ENCODE measurements at places on chromosomes 16 and 17.

DNA sequence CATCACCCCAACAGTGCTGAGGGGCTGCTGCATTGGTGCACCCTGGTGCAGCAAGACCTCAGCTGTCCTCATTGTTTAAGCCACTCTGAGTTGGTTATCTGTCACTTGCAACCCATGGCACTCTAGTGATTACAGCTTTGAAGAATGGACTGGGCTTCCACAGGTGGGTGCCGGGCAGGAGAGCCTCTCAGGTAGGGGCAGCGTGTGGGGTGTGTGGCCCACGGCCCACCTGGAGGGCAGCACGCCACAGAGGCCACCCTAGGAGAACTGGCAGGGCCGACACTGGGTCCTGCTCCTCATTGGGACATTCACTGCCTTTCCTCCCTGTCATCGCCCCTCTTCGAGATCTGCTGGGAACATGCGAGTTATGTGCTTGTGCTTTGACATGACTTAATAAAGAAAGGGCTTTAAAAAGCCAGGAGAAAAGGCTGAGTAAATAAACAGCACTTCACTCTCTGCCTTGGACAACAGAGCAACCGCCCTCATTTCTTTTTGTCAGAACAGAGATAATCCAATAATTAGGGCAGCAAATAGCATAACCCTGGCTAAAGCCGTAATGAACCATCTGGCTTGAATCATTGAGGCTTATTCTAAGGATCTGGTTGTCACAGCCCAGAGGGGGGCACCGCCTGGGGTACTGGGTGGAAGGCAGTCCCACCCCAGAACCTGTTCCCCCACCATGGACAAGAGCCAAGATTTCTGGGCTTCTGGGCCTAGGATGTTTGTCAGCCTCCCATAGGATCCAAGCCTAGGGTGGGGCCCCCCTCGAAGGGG, 3.0 kb downstream of the DOC2B start:
- DNase-seq = no peak

DNA sequence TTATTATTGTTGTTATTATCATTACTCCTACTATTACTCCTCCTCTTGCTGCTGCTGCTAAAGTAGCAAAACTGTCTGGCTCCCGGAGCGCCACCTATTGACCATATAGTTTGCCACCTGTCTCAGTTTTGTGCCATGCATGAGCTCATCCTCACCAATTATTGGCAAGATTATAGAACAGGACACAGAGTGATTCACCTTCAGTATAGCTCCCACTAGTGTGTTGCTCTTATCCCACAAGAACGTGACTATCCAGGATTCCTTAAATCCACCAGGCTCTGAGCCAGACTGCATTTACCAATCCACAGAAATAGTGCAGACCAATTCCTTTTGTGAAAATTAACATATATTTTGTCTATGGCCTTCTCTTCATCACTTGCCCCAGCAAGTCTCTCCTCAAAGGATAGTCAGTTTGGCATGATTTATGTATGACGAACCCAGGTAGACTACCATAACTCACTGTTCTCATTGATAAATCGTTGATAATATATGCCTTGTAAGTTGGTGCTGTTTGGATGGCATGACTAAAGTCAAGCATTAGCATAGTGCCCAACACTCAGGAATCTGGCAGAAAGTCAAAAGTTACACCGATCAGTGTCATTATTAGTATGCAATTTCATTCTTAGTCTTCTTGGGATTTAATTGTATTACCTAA, 405.5 kb upstream of the HSBP1 start:
- DNase-seq = no peak

- DNase-seq = no peak
Observed at GRCh38 chr16:2586241-2586640, 48.4 kb downstream of the PDPK1 start.

DNA sequence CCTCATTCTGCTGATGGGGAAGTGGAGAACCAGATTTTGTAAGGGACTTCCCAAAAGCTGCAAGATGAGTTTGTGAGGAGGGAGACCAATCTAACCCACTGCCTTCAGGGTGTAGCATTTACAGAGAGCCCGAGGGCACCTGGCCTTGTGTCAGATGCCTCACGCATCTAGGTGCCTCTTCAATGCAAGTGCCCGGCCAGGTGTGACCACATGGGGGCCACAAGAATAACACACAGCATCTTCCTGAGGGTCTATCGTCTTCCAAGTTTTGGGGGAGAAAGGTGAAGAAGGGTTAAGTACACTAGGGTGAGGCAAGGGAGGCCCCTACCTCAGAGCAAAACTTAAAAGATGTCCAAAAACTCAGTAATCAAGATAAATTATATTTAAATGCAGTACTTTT, 401.7 kb upstream of the CDH5 start:
- no peak for DNase-seq

DNA sequence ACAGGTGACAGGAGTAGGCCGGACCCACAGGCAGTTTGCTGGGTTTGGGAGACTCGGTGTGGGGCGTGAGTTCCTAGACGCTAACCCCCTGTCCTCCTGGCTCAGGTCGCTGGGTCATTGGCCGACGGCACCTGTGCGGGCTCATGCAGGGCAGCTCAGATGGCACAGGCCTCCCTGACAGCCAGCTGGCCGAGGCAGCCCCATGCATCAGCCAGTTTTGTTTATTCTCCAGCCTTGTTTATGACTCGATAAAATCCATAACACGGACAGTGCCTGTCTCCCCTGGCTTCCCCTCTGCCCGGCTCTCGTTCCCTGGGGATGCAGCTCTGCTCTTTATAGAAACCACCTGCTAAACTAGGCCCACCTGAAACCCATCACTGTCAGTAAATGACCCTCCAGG, 46.0 kb downstream of the SDK2 start:
- no peak for DNase-seq

- DNase-seq = no peak
Observed at GRCh38 chr17:63537991-63538692, 12.1 kb upstream of the DCAF7 start.

- DNase-seq = peak; percentile 81
Observed at GRCh38 chr16:23803591-23804123, 32.1 kb upstream of the PRKCB start.

GRCh38 chr16:70378869-70379493, 32.3 kb downstream of the DDX19A start:
- DNase-seq = no peak

- no peak for DNase-seq
Observed at GRCh38 chr17:82215972-82216300, 3.3 kb upstream of the CCDC57 start.

GRCh38 chr17:39573447-39574298, 34.0 kb downstream of the NEUROD2 start:
- no peak for DNase-seq

DNA sequence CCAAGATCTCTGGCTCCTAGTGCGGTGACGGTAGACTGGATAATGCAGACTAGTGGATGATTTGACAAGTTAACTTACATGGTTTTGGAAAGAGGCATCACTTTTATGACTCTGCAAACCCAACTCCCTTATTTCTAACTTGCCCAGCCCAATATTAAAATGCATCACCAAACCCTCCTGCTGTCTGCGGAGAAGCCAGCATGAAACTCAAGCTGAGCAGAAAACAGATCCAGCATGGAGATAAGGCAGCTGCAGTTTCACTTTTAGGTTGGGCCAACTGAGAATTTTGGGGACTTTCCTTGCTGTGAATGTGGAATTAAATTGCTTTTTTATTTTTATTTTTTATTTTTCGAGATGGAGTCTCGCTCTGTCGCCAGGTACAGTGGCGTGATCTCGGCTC, 27.8 kb downstream of the CDH1 start:
- peak; percentile 43 for DNase-seq

- no peak for DNase-seq
Observed at GRCh38 chr16:64964126-64964540, 157.7 kb downstream of the CDH11 start.

DNA sequence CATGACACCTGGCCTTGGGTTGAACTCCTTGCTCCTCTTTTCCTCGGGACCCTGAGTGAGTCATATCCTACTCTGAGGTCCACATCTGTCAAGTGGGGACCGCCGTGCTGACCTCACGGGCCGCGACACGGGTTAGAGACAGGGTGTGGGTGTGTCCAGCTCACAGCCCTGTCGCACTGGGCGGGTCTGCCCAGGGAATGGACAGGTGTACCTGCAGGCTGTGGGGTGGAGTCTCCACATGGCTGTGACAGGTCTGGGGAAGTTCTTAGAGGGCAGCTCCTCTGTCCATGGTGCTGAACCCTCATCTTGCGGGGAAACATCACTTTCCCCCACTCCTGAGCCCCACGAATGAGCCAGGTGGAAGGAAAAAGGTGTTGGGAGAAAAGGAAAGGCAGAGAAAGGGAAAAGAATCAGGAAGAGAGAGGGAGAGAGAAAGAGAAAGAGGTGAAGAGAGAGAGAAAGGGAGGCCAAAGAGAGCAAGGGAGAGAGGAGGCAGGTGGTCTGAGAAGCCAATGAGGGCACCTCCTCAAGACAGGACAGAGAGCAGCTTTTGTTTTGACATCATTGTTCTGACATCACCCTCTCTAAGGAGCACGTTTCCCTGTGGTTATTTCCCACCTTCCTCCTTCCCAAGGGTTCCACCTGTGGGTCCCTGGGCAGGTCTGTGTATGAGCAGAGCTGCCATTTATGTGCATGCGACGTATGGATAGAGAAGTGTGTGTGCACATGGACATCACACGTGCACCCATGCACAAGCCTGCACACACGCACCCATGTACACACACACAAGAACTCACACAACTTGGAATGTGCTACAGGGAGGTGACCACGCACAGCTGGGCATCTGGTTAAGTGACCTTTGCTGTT, 32.6 kb upstream of the CBFA2T3 start:
- peak; percentile 23 for DNase-seq

- DNase-seq = peak; percentile 12
Observed at GRCh38 chr17:38663125-38663751, 11.5 kb downstream of the EPOP start.

- DNase-seq = no peak
Observed at GRCh38 chr17:33990943-33991706, 264.0 kb upstream of the CCL2 start.

GRCh38 chr16:53756275-53756996, 52.5 kb downstream of the FTO start:
- DNase-seq = no peak

GRCh38 chr16:68995011-68995504, 110.4 kb upstream of the HAS3 start:
- no peak for DNase-seq

- no peak for DNase-seq
Observed at GRCh38 chr16:86823125-86823524, 244.8 kb downstream of the FOXL1 start.

DNA sequence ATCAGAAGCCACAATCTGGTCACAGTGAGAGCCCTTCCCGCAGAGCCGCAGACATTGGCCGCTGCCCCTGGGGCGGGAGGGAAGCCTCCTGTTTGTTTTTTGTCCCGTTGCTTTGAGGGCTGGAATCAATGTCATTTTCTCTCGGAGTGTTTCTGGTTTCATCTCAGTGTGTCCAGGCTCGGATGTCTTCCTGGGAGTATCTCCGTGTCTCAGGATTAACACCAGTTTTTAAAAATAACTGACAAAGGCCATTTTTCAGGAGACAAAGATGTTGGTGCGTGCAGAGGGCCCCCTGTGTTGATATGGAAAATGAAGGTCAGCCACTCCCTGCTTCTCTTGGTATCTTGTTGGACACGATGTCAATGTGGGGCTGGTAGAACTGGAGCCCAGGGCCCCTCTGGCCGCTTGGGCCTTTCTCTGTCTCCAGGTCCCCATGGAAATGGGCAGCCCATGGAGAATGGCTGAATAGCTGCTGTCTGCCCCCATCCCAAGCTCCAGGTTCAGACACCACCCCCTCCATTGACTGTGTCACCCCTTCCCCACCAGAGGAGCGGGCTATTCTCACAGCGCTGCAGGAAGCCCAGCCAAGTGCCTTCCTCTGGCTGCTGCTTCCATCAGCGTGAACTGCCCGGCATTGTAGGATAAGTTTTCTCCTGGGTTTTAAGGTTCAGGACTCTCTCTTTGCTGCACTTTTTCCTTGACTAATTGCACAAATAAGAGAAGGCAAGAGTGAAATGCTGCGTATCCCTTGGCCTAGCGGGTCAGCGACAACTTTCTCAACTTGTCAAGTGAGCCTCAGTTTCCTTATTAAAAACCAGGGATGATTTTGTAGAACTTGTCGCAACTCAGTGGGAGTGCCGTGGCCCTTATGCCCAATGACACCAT, 72.2 kb upstream of the METTL9 start:
- no peak for DNase-seq

- peak; percentile 47 for DNase-seq
Observed at GRCh38 chr17:66459811-66460270, 157.4 kb downstream of the PRKCA start.

- peak; percentile 88 for DNase-seq
Observed at GRCh38 chr17:43024407-43025289, at the start of gene RND2. RND2 (plus strand) TSS chr17:43025231; CDS start chr17:43025348, 117 bp downstream.

GRCh38 chr17:82787081-82787848, 35.4 kb downstream of the TBCD start:
- DNase-seq = no peak

GRCh38 chr17:72465191-72466024, 344.6 kb downstream of the SOX9 start:
- no peak for DNase-seq

Data from CD4-positive, alpha-beta T cell treated with Interferon alpha-2 for 1 hour (primary cell).